ENCODE measurements at places on chromosomes 6 and 20. TPM values are rescaled to one million over a fixed set of nuclear protein-coding genes. Genes with fewer than 3 reads are reported as not detected.

UFL1 gene
- polyA plus RNA-seq = 10.5 TPM

BTNL2 gene
- polyA plus RNA-seq = not detected

TFAP2C gene
- 4.0 TPM for polyA plus RNA-seq

DNA sequence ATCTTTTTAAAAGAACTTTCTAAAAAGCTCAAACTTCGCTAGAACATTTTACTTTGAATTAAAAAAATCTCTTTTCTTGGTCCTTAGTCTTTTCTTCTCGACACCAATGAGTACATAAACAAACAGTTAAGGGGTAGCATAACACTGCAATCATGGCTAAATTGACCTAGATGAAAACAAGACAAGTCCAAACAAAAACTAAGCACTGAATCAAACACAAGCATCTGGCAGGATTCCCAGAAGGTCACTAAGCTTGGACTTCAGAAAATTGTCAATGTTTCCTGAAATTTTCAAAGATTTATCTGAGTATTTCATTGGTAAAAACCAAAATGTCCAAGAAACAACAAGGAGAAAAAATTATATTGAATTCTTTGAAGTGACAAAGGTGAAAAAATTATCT is 5.0 kb downstream of the COL21A1 start:
- DNase-seq = no peak

DNA sequence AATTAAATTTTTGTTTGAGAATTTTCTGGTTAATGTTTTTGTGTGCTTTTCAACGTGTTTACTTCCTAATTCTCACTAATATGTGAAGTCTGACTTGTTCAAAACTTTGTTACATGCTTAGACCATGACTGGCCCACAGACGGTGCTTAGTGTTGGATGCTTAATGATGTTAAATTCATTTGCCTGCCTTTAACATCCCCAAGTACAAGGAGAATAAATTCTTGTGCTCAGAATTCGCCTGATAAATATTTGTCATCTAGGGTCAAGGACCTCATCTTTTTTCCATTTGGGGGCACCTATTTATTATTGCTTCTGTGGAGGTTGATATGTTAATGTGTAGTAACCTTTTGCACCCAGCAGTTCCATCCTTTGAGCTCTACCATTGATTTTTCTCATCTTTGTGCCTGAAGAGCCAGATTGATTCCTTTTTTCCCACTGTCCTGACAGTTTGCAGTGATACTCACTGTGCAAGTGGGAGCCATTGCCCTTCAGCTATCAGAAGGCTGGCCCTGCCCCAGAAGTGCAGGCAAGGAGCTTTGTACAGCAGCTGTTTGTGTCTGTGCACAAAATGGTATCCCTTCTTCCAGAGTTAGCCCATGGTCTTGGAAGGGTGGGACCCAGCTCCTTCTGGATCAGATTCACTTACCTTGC is 170.8 kb downstream of the PDE7B start:
- DNase-seq = no peak

CDH26 gene
- 0.41 TPM for polyA plus RNA-seq

DNA sequence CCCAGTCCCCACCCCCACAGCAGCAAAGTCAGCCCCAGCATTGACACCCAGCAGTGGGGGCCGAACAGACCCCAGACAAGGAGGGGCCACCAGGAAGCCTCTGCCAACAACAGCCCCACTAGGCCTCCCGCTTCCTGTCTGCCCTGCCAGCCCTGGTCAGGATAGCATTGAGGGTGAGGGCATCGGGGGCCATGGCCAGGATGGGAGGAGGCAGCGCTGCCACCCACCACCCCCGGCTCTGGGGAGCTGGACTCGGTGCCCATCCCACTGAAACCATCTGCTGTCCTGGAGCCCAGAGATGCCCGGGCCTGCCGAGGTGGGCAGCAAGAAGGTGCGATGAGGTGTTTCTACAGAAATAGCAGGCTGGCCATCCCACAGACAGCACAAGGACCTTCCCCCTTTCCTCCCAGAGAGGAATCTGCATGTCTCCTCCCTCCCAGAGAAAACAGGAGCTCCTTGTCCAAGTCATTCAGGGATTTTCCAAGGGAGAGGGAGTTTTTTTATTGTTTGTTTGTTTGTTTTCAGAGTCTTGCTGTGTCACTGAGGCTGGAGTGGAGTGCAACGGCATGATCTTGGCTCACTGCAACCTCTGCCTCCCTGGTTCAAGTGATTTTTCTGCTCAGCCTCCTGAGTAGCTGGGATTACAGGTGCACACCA is 62.1 kb upstream of the BHLHE23 start:
- no peak for DNase-seq

RNF217 gene
- polyA plus RNA-seq = 0.41 TPM

DNA sequence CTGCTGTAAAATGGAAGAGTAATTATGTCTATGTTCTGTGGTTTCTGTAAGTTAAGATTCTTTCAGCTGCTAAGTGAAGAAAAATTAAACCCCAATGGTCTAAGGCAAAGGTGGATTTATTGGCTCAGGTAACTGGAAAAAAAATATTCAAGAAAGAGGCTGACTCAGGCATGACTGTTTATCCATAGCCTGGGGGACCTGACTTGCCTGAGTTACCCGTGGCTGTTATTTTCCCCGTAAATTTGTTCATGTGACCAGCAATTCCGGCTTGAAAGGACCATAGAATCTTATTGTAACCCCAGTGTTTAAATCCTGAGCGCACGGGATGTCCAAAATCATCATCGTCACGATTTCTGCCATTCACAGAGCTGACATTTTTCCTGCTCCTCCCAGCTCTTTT is 32.3 kb upstream of the SULF2 start:
- no peak for DNase-seq

RAET1L gene
- not detected for polyA plus RNA-seq

HLA-DOB gene
- not detected for polyA plus RNA-seq

GRCh38 chr6:81944661-81945060 is 192.2 kb upstream of the TENT5A start:
- DNase-seq = no peak

- no peak for DNase-seq
These were observed 94.5 kb downstream of the RFPL4B start for GRCh38 chr6:112441607-112442006.

- peak; percentile 72 for DNase-seq
These were observed 142.5 kb upstream of the FERMT1 start for GRCh38 chr20:6265204-6265904.

Data from brain (organoid and tissue), 16 donors.